Pons (tissue), 1 donor: ENCODE measurements at places on chromosomes 1 and 21.
A peak's percentile ranks its signal among the peaks of the same experiment; 100 is the strongest.

DNA sequence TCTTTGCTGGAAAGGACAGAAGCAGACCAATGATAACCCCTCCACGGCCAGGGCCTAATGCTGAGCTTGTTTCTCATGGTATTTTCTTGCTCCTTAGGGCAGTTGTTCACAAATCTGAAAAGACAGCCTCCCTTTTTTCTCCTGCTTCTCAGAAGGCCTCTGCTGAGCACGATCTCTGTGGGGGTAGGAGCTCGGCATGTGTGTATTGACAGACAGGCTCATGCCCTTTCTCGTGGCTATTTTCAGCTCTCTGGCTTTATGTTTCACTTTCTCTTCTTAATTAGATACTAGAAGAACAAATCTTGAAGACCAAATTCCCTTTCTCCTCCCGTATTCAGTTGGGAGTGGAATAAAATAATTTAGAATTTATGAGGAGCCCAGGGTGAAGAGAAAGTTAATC lies 768 bp upstream of the RIIAD1 start:
- no peak for DNase-seq

- DNase-seq, result no peak
Measured at GRCh38 chr1:28314547-28314941, 14.3 kb upstream of the MED18 start.

- DNase-seq, result peak; percentile 36
Measured at GRCh38 chr21:40563900-40564299, 283.1 kb downstream of the DSCAM start.

DNA sequence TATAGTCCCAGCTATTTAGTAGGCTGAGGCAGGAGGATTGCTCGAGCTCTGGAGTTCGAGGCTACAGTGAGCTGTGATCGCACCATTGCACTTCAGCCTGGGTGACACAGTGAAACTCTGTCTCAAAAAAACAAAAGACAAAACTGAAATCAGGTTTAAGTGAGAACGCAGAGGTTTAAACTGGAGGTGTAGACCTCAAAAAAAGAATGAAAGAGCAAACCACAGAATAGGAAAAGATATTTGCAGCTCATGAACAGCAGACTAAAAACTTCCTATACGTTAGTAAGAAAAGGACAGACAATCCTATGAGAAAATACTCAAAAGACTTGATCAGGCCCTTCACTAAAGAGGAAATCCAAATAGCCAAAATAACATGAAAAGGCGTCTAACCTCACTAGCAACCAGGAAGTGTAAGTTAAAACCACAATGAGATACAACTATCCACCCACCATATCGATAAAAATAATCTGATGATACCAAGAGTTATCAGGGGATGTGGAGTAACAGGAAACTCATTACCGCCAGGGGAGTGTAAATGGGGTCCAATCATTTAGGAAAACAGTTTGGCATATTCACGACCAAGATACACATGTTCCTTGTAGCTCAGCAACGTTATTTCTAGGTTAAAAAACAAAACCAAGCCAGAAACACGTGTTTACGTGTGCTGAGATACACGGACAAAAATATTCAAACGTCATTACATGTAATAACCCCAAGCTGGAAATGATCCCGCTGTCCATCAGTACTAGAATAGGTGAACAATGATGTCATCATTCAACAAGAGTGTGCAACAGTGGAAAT lies 9.8 kb downstream of the TNFRSF9 start:
- no peak for DNase-seq

DNA sequence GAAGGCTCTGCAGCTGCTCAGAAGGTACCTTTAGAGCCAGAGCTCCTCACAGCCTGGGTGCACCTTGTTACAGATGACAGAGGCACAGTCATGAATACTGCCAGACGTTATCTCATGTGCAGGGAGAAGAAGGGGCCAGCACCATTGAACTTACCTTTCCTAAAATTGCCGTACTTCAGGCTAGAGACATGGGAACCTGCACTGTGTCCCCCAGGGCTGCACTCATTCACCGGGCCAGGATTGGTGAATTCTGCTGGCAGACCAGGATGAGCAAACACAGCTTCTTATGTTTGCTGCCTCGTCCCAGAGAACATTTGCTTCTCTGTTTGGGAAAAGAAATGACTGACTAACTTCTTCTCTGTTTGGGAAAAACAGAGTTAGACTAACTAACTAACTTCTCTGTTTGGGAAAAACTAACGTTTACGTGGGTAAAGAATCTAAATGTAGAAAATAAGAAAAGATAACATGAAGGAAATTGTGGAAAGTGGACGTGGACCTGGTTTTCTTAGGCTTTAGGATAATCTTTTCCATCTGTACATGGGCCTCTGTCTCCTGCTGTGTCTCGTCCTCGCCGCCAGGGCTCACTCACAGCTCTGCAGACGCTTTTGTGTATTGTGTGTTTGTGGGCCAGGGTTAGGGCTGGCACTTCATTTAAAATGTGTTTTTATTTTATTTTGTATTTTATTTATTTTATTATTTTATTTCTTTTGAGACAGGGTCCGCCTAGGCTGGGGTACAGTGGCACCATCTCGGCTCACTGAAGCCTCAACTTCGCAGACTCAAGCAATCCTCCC lies 9.9 kb downstream of the OBSCN start:
- no peak for DNase-seq

DNA sequence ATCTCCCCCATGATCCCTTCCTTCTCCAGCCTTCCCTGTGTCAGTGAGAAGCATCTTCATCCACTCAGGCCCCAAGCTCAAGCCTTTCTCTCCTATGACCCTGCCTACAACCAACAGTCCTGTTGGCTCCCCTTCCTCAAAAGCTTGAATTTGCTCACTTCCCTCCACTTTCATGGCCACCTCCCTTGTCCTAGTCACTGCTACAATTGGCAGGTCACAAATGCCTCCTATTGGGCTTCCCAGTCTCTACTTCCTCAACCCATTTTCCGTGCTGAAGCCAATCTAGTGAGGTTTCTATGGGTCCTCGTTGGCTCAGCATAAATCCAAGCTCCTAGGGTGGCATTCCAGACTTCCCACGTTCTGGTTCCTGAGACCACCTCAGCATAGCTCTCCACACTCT lies 40.2 kb upstream of the SLC6A9 start:
- DNase-seq, result no peak

- no peak for DNase-seq
Measured at GRCh38 chr1:17235135-17235885, 13.6 kb upstream of the PADI3 start.

GRCh38 chr1:29708796-29709703 lies 472.7 kb downstream of the PTPRU start:
- no peak for DNase-seq

GRCh38 chr1:101314244-101314643 lies 77.4 kb downstream of the S1PR1 start:
- DNase-seq, result no peak

GRCh38 chr1:109148987-109149561 lies 35.2 kb downstream of the ELAPOR1 start:
- DNase-seq, result no peak

- DNase-seq, result no peak
Measured at GRCh38 chr1:3002349-3003038, 18.8 kb upstream of the ACTRT2 start.

DNA sequence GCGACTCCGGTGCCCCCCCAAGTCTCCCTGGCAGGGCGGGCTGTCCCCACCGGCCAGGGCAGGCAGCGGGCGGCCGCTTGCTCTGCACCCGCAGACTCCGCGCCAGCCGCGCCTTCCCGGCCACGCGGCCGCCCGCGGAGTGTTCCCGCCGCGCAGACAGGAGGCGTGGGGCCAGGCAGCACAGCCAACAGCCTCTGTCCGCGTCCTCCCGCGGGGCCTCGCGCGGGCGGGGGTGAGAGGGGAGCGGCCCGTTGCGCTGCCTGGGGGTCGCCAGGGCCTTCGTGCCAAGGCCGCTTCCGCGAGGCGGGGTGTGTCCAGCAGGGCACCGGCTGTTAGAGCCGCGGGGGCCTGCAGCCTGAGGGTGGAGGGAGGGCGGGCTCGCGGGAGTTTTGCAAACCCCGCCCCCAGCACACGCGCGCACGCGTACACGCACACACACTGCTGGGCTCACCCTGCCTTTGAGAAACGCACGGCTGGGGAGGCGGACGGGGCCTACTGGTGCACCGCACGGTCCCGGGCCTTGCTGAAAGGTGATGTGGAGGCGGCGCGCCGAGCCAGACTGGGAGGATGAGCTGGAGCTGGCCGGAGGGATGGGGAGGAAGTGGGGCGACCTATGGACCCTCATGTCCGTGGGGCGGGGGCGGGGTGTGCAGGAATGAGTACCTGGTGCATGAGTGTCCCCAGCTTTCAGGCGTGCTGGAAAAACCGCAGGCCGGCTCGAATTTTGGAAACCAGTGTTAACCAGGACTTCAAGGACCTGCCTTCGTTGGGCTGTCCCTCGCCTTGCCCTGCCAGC lies 41.5 kb downstream of the KIAA1614 start:
- DNase-seq, result no peak

- DNase-seq, result no peak
Measured at GRCh38 chr1:94438692-94439276, 20.6 kb downstream of the ABCD3 start.

GRCh38 chr1:92804721-92805201 lies 19.9 kb upstream of the EVI5 start:
- peak; percentile 89 for DNase-seq

DNA sequence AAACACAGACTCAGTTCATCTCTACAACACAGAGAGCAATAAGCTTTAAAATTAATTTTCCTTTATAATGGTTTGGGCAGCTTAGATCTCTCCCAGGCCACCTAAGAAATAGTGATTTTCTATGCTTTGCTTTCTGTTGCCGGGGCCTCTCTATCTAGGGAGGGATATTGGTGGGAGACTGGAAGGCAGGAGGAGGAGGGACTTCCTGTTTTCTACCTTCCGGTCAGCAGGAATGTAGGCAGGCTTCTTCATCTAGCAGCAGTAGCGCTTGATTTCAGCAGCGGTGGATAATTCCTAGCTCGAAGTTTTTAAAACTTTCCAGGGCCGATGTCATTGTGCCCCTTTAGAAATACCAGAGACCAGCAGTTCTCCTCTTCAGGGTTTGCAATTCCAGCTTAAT lies 5.1 kb upstream of the DESI2 start:
- DNase-seq, result no peak

DNA sequence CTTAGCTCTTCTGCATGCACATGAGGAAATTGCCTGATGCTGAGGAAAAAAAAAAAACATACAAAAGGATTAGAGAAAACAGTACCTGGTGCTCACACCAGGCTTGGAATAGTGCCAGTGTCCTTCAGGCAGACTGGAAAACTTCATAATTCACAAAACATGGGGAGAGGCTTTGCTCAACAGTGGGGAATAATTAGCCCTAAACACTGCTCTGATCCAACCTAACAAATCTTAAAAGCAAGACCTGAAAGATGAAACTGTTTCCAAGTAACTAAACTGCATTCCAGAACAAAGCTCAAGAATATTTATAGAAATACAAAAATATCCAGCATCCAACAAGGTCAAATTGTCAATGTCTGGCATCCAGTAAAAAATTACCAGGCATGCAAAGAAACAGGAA lies 124.8 kb downstream of the AK5 start:
- DNase-seq, result no peak

GRCh38 chr1:31834501-31834900 lies 18.7 kb upstream of the SPOCD1 start:
- DNase-seq, result no peak

DNA sequence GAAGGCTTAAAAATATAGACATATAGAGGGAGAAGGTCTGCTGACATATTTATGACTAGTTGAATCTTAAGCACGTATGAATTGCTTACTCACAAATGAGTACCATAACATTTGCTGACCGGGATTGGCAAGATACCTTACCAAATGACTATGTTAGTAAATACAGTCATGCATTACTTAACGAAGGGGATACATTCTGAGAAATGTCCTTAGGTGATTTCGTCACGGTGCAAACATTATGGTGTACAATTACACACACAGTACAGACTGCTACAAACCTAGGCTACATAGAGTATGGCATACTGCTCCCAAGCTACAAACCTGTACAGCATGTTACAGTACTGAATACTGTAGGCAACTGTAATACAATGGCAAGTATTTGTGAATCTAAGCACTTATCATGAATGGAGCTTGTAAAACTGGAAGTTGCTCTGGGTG lies 19.4 kb upstream of the UBE2U start:
- no peak for DNase-seq

DNA sequence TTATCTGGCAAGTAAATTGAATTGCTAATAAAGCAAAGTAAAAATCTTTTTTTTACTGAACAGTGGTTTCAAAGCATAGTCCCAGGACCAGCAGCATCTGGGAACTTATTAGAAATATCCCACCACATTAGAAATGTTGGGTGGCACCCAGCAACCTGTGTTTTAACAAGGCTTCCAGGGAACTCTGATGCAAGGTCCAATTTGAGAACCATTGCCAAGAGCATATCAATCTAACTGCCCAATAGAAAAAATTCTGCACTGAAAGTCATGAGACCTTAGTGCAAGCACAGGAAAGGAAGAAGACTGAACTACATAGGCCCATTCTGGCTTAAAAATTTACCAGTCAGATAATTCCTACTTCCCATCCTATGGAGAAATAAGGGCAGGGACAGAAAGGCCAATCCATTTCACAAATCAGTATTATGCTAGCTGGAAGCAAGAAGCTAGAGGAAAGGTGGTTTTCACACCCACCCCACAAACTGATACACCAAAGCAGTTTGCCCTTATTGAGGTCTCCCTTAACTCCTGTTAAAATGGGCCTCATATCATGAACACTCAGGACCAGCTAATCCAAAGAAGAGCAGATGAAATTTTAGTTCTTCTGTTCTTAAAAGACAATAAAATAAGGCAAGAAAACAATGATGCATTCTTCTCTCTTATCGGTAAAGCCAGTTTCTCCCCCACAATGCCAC lies 17.5 kb upstream of the C1orf105 start:
- DNase-seq, result no peak

DNA sequence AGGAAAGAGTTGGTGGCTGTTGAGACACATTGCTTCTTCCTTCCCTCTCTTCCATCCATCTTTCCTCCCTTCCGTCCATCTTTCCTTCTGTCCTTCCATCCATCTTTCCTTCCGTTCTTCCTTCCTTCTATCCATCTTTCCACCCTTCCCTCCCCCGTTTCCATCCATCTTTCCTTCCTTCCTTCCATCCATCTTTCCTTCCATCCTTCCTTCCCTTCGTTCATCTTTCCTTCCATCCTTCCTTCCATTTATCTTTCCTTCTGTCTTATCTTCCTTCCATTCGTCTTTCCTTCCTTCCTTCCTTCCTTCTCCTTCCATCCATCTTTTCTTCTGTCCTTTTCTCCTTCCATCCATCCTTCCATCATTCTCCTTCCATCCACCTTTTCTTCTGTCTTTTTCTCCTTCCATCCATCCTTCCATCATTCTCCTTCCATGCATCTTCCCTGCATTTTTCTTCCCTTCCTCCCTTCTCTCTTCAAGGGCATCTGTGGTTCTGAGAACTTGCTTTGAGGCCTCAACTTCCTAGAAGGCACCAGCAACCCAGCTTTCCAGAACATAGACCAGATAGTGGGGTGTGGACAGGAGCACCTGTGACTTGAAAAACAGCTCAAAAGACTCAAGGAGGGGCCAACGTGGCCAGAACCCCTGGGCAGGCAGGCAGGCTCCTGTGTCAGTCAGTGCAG lies 48.9 kb upstream of the SELENON start:
- no peak for DNase-seq

DNA sequence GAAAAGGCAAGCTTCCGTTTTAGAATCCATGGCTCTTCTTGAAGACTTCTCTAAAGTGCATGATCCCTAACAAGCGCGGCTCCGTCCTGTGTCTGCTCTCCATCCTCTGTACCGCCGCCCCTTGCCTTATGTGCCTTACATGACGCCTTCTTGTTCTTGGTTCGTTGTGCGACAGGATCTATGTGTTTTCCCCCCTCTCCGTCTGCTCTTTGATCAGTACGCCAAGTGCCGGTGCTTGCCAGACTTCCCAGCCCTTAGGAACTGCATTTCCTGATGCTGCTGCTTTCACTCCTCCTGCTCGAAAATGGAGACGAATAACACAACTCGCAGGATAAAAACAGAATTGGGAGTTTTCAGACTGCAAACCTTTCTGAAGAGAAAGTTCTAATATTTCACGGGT lies 13.1 kb downstream of the NDUFV3 start:
- DNase-seq, result no peak
